ENCODE measurements at places on chromosomes 16 and 17.

DNA sequence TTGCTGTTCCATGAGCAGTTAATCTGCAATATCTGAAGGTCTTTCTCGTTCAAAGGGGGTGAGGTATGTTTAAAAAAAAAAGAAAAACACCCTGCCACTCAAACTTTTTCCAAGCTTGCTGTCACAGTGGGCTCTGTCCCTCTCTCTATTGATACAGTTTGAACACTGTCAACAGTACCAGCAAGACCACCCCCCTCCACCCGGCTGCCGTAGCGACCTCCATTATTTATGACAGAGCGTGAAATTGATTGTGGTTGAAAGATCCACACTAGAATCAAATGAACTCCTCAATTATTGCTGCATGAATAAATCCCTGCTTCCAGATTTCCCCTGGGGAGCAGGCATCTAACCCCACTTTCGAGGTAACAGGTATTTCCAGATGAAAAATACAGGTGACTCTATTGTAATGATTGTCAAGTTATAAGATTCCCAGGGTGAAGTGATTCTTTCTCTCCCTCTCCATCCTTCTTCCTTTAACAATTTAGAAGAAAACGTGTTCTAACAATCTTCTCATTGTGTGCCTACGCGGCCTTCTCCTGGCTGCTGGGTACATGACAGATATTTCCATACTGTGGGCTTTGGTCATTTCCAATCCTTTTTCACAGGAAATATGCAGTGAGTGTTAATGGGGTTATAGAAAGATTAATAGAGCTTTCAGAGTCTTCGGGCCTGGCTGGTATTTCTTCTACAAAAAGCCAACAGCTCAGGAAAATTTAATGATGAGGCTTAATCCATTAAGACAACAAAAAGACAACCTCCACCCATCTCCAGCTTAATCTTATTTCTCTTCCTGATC, 135.7 kb upstream of the C16orf82 start:
- no peak for DNase-seq

GRCh38 chr17:70271672-70272071, 102.3 kb downstream of the KCNJ2 start:
- DNase-seq: no peak

GRCh38 chr17:11005940-11006339, 168.1 kb upstream of the PIRT start:
- no peak for DNase-seq

DNA sequence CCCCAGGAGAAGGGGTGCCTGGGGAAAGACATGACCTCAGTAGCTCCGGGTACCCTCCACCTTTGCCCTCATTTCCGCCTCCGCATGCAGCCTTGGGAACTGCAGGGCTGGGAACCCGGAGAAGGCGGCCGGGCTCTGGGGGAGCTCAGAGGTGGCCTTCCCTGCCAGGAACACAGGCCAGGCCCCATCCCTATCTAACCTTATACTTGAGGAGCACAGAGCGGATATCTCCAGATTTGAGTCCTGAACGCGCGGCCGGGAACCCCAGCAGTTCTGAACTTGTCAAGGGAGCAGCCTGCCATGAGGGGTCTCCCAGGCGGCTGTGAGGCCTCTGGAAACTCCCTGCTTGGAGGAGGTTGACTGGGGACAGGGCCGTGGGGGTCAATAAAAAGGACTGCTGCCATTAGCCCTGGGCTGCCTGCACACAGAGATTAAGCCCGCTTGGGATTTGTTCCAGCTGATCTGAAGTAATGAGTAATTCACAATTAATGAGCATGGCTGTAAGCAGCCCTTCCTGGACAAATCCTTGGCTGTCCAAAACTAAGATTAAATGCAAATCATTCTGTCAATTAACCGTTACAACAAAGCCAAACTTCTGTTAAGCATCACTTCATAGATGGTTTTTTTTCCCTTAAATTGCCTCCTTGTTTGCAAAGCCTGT, 26.3 kb upstream of the METRNL start:
- no peak for DNase-seq

DNA sequence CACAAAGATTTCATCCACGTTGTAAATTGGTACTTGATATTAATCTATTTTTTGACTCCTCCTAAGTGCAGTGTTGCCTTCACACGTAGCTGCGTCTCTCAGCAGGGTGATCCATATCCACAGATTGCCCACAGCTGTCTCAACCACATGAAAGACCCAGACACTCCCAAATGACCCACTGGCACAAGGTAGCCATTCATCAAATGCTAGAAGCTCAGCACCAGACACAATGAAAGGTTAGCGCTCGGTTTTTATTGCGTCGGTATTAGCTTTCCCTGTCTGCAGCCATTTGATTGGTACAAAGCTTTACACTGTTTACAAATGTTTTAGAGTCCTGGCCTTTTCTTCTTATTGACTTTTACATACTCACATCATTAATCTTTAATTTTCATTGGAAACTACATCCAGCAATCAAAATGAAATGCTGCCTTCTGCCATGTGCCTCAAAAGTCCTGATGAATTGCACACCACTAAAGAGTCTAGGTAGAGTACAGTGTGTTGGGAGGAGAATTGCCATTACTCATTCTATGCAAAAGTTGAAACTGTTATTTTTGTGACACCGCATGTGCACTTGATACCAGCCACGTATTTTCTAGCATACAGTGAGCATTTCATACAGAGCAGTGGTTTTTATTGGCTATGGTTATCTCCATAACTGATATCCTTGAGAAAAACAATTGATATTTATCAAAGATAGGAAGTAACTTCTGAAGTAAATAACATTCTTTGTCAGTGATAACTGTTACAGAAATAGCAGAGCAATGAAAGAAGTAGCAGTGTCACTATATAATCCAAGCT, 127.3 kb upstream of the NUDT7 start:
- no peak for DNase-seq

Data from HEK293T (cell line).